ENCODE measurements at places on chromosomes 1 and 21.
A peak's percentile ranks its signal among the peaks of the same experiment; 100 is the strongest.

DNA sequence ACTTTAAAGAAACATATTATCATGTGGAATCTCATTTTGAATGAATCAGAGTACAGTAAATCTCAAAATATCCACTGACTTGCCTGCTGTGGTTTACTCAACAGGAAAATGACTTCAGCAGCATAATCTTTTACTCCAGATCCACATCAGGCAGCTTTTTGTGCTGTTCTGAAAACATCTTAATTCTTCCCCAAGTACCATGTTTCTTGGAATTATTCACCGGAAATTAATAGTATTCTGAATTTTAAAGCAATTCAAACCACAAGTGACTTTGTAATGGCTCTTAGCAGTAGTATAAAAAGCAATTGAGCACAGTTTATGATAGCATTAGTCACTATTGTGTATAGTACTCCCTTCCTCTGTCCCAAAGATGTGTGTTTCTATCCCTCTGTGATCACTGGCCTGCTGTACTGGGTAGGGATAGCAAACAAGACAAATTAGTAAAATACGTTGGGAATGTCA, 64.2 kb upstream of the ERRFI1 start:
- DNase-seq: no peak

GRCh38 chr1:186139115-186139514, 235.9 kb downstream of the TPR start:
- DNase-seq: no peak

GRCh38 chr1:39901714-39902459, at the start of gene MYCL:
MYCL (minus strand) TSS chr1:39901917; CDS start chr1:39901434, 483 bp downstream.
- DNase-seq: peak; percentile 51

DNA sequence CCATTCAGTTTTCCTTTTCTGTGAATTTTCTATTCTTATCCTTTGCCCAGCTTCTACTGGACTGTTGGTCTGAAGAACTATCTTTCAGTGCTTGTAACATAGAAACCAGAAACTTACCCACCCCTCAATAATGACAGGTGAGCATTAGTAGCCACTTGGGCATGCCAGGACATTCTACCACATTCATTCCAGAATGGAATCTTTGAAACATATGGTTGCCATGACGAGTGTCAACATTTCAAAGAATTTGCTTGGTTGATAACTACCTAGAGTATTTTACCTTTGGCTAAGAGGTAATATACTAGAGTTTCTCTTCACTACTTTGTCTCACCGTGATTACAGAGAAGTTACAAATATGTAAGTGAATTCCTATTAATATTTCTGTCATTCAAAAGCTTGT, at the start of gene MROH9:
Gene MROH9 (plus strand): TSS at position 304 of the 400 bp plus-strand sequence. CDS start 10,023 bp downstream, outside the sequence.
- DNase-seq: no peak

- DNase-seq: no peak
Measured at GRCh38 chr1:221611656-221612046, 130.2 kb downstream of the DUSP10 start.

GRCh38 chr1:2463396-2463795, 12.7 kb upstream of the PLCH2 start:
- DNase-seq: no peak

DNA sequence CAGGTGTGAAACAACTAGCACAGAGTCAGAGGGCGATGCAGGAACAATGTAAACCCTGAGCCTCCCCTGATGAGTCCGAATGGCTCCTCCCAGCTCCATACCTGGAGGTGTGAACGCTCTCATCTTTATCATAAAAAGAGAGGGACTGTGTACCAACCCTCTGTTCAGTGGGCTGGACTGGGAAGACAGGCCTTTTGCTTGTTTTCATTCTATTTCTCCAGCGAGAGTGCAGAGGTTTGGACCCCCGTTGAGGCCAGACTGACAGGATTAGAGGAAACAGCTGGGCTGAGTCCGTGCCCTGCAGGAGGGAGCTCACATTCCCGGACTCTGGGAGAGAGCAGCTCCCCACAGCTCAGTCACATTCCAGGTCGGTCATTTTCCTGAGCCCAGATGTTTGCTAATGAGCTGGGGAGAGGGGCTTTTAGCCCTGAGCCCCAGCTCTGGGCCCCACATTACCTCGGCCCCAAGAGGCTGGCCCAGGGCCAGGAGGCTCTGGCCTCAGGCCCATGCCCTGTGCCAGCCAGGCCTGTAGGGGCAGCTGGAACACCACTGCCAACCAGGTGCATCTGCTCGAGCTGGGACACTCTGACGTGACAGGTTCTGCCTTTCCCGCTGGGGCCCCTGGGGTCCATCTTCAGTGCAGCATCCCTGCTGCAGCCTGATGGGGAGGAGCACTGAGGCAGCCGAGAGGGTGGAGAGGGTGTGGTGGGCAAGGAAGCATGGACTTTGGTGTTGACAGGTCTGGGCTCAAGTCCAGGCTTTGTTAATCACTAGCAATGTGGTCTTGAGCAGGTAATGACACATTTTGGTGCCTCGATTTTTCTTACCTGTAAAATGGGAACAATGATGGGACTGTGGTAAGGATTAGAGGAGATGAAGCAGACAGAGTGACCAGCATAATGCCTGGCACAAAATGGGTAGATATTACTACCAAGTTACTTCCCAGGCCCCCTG, 3.5 kb upstream of the NBL1 start:
- DNase-seq: no peak

GRCh38 chr1:231919886-231920285, 293.3 kb downstream of the DISC1 start:
- DNase-seq: no peak

DNA sequence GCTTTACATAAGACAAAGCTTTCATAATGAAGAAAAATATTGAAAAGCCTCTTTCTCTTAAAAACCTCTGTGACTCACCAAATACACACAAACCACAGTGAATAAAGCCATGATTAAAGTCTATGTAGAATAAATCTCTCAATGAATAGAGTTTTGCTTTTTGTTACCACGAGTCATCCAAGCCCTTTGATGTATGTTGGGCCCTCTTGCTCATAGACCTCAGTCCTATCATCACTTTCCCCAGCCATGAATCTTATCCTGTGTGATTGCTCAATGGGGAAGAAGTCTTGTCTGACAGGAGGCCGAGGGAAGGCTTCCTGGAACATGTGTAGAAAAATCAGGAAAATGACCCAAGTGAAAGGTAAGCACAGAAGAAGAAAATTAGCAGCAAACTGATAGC, 60.8 kb downstream of the NGF start:
- DNase-seq: no peak

GRCh38 chr1:205077934-205078311, 6.3 kb downstream of the TMEM81 start:
- no peak for DNase-seq

DNA sequence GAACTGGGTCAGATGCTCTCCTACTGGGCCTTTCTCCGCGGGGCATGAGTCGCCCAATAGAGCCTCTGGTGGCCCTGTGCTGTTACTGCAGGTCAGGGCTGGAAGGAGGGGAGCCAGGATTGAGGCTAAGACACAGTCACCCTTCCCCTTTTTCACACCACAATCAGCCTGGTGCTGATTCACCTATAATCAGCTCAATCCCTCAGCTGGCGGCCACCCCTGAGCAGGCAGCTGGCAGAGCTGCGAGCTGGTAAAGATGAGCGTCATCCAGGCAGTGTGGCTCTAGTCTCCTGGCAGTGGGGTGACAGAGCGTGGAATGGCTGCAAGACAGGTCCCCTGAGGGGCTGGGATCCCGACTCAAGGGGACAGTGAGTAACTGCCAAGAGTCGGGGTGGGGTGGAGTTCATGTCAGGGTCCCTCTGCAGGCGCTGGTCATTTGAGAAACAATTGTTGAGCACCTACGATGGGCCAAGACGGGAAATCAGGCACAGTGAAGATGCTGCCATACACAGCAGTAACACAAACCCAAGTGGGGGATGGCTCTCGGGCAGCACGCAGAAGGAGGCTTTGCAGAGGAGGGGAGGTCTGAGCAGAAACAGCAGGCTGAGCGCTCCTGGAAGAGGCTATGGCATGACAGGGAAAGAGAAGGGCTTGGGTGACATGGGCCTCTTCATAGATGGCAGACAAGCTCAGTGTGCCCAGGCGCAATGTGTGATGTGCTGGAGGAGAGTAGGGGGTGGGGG, 21.8 kb downstream of the ATF3 start:
- DNase-seq: peak; percentile 31

- no peak for DNase-seq
Measured at GRCh38 chr1:237713916-237714315, 176.8 kb downstream of the ZP4 start.

DNA sequence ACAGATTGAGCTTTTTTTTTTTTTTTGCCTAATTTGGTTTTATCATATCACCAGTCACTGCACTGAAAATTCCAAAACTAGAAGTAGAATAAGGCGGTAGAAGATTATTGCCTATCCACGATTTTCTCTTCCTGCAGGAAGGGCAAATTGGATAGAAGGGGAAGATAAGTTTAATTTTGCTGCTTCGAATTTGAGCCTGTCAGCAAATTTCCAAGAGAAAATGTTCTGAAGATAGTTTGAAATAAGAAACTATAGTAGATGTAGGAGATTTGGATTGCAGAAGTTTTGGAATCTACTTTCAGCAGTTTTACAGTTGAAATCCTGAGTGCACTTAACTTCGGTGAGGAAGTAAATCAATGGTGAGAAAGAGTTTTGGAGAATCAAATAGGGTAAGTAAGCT, 164.9 kb downstream of the PTBP2 start:
- no peak for DNase-seq

DNA sequence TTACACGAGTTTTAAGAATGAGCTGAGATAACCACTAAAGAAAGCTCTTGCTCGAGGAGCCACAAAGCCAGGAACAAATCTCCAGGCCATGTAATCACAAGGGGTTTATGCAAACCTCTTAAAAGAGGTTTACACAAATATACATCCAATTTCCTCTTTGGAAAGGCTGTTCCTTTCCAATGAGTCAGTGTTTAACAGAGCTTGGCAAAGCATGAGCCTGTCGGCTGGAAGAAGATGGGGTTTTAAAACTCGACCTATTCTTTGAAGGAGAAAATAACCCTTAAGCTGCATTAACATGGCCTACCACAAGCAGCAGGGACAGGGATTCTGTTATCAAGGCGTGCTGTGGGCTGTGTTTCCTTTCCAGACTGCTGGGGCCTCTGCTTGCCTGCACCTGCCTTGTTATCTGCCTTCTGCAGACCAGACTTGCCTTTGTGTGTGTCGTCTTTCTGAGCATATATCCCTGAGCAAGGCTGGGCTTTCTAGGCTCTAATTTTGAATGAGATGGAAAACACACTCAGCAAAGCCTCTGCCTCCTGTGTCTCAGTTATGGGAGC, 40.6 kb upstream of the CYP2J2 start:
- no peak for DNase-seq

- no peak for DNase-seq
Measured at GRCh38 chr1:192629612-192630011, 6.3 kb upstream of the RGS13 start.

- DNase-seq: no peak
Measured at GRCh38 chr1:221522529-221522940, 219.4 kb downstream of the DUSP10 start.

DNA sequence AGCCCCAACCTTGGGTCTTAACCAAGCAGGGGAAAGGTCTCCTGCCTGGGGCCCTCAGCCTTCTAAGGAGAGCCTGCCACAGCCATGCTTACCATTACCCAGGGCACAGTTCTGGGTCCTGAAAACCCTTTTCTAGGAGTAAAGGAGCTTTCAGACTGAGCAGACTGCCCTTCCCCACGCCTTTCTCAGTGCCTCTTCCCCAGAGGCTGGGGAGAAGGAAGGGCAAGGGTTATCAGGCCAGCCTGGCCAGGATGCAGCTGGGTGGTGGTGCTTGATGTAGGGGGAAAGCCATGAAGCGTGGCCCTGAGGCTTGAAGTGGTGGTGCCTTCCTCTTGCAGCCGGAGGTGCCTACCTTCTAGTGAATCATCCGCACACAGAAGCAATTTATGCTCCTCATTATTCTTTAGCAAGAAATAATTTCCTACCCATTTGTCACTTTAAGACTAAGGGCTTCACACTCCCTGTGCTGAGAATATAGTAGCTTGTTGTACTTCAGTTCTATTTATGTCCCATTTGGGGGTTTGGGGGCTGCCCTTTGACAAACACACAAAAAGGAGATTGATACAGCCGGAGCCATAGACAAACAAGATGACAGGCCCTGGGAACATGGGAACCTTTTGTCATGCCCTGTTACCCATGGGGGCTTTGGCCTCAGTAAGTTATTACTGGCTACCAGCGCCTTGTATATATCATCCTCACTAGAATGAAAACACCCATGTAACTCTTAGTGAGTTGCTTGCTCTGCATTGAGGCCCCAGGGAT, 40.7 kb downstream of the MAN1C1 start:
- no peak for DNase-seq

- DNase-seq: no peak
Measured at GRCh38 chr1:5479876-5480646, 512.2 kb downstream of the NPHP4 start.

- DNase-seq: no peak
Measured at GRCh38 chr1:157195521-157196244, 57.5 kb upstream of the ETV3 start.

GRCh38 chr21:36159356-36159921, 2.8 kb downstream of the DOP1B start:
- no peak for DNase-seq

DNA sequence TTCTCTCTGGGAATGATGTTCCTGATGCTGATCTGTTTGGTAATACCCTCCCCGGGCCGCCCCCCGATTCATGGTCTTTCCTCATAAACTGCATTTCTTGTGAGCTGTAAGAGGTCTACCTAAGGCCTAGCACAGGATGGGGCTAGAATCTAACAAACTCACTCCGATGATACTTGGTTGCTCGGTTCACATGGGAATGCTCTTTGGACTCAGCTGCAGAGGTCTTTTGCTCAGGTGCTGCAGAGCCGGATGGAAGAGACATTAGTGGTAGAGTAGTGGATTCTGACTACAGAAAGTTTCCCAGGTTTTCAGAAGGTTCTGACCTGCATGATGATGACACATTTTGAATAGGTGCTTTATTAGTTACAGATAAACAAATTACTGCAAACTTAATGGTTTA, 8.3 kb upstream of the TMEM269 start:
- DNase-seq: no peak

GRCh38 chr21:29667651-29668050, 272.1 kb downstream of the GRIK1 start:
- no peak for DNase-seq

DNA sequence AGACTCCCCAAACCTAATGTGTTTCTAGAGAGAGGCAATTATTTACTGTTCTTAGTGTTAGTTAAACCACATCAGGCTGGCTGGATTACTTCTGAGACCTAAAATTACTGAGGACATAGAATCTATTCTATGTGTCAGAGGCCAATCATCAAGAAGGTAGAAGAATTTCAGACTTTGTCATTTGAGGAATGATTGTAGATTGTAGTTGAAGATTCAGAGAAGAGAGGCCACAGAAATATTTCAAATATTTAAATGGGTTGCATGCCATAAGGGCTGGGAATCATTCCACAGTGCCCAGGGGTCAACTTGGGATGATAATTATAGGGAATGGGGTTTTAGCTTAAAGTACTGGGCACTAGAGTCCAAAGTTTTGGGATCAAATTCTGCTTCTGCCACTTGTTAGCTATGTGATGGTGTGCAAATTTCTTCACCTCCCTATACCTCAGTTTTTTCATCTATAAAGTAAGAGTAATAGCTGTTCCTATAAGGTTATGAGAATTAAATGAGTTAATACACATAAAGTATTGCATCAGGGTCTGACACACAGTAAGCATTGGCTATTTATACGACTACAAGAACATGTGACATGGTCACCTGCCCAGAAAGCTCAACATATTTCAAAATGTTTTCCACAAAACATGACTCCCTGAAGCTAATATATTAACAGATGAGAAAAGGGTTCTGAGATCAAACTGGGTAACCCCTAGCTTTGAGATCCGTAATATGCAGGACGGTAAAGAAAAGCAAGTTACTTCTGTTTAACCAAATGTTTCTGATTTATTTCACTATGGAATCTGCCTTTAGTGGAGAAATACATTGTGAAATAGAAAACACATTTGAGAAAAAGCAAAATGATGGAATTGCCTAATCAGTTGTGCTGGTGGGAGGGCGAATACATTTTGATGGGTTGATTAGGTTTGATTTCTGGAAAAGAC, 69.7 kb upstream of the SPAG17 start:
- DNase-seq: no peak
